ENCODE measurements at places on chromosomes 5 and 9.
A peak's percentile ranks its signal among the peaks of the same experiment; 100 is the strongest.

DNA sequence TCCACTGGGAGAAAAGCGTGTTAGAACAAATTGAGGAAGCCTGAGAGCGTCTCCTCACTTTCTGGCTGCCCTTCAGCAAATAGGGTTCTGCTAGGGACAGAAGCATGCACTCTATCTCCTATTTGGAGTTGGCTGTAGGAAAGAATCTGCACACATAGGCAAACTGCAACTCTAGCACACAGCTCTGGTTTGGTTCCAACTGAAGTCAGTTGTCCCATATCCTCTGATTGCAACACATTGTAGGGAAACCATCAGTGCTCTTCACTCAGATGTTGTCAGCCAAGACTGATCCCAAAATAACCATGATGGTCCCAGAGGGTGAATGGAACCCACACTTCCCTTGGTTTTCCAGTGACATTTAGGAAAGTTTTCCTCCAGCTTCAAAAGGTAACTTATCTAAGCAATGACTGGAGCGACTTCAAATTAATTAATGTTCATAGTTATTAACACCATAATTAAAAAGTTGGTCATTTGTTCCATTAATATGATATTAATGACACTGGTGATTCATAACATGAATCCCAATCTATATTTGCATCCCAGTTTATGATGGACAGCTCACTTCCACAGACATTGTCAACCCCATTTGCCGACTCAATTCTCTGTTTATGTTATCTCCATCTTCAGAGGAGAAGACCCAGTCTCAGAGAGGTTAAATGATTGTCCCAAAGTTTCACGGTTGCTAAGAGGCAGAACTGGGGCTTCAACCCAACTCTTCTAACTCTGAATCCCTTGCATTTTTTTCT is 136.7 kb upstream of the ZNF462 start:
- no peak for DNase-seq

GRCh38 chr5:181282874-181283273 is 21.9 kb upstream of the TRIM52 start:
- DNase-seq = no peak

- peak; percentile 10 for DNase-seq
Observed at GRCh38 chr9:77892171-77892570, 139.4 kb downstream of the GNAQ start.

DNA sequence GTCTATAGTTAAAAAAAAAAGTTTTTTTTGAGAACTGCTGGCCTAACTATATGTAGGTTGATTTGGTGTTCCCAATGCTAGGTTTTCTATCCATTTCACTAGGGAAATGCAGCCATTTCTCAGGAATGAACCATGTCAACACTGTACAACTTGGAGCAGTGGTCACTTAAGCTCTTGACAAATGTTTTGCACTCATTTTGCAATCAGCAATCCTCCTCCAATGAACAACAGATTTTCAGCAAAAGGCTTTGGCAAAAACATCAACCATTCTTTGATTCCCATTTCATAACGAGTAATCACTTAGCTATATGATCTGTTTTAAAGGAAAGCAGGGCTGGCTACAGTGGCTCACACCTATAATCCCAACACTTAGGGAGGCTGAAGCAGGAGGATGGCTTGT is 17.9 kb downstream of the STRBP start:
- DNase-seq = no peak

GRCh38 chr5:140240987-140241706 is 61.8 kb downstream of the PFDN1 start:
- no peak for DNase-seq

DNA sequence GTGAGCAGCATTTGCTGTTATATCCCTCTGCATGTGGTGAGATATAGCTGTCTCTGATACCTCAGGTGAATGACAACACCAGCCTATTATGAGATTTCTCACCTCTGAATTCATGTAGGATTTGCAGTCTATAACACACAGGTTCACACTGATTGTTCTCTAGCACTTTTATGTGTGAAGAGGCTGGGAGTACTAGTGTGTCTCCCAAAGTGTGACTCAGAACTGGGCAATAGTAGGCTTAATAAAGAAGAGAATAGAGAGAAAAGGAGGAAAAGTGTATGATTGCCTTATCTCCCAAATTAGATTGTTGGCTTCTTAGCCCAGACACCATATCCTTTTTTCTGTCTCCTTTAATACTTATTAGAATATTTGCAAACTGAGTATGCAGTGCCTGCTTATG is 232.0 kb downstream of the PJA2 start:
- no peak for DNase-seq

- peak; percentile 11 for DNase-seq
Observed at GRCh38 chr5:935510-936084, 42.9 kb downstream of the TRIP13 start.

- no peak for DNase-seq
Observed at GRCh38 chr5:6722015-6722414, 8.8 kb downstream of the TENT4A start.

DNA sequence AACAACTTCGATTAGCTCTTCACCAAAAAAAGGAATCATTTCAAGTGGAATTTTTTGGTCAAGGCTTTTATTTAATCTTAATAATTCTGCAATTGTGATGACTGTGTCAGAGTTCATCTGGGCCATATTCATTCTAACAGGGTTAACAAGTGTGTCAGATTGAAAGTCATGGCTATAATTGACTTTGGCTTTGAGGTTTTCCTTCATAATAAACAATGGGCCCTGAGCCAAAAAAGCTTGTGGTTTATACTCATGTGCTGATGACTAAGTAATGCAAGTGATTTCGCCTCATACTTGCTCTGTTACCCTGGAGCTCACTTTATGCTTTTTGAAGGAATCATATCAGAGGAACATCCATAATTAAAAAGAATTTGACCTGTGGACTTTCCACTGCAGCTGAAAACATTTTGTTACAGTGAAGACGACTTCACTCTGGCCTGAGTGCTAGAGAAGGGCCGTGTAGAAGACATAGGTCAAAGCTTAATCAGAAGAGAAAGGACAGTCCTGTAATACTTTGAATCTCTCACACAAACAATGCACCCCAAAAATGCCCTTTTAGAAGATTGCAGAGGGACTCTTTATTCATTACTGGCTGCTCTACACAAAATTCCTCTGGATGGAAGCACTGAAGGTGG is 101.7 kb downstream of the GDNF start:
- peak; percentile 93 for DNase-seq

- no peak for DNase-seq
Observed at GRCh38 chr9:16683326-16683725, 187.1 kb downstream of the BNC2 start.

- no peak for DNase-seq
Observed at GRCh38 chr5:14184725-14185124, 41.6 kb downstream of the TRIO start.

GRCh38 chr5:53023969-53024368 is 34.8 kb downstream of the ITGA2 start:
- DNase-seq = peak; percentile 61

DNA sequence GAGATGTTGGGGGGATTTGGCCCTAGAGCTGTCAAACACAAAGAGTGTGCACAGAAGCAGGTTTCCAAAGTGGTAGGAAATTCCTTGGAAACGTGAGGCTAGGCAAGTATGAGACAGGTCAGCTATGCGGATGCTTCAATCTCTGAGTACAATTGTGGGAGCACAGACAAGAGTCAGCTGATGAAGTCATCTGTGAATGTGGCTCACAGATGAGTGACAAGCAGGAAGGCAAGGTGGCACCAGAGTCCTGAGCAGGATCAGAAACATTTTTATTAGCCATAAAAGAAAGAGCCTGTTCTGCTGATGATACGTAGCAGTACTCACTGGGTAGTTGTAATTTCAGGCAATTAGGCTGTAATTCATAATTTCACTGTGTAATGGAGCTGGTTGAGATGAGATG is 117.0 kb downstream of the DCP2 start:
- no peak for DNase-seq

DNA sequence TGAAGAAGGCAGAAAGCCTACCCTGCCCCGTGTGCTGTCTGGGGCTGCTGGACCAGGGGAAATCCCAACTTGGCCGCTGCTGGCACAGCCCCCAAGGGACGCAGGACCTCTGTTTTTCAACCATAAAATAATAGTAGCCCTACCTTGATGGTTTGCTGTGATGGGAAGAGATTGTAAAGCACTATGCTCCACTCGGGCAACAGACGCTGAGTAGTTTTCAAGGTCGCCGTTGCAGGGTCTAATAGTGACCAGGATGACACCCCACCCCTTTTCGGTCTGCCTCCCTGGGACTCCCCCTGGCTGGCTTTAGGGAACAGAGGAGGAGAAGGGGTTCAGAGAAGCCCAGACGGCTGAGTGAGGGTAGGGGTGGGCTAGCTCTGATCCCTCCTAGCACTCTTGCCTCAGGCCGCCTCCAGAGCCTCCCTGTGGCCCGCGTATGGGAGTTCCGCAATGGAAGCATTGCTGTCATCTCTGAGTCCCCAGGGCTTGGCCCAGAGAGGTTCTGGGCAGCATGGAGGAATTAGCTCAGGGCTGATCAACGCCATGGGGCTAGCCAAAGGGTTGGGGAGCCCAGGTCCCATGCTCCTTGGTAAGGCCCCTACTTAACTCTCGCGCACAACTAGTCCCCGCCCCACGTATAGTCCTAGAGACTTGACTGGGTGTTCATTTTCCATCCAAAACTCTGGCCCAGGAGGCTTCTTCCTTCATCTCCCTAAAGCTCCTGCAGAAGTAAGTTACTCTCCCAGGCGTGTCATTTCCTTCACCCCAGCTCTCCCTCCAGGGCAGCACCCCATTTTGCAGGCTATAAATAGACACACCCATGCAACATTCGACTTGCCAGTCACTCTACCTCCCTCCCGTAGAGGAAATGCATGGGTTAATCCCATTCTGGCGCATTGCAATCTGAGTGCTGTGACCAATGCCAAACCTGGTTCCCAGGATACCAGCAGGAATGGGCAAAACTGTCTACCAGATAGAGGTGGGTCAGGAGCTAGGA is 1.1 kb upstream of the IRF1 start:
- DNase-seq = no peak

GRCh38 chr5:171861381-171861780 is 75.8 kb downstream of the SMIM23 start:
- no peak for DNase-seq

DNA sequence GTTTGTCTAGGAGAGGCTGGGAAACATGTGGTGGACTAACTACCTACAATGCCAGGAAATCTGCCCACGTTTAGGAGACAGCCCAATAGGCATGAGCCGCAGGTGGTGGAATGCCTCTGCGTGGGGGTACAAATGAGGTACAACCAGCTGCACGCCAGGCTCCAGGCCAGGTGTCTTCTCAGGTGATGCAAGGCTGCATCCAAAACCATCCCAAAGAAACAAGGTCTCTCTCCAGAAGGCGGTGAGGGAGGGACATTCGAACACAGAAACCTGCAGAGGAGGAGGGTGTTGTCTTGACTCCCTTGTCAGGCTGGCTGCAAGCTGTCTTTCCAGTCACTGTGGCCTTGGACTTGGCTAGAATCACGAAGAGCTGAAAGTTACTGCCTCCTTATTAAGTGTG is 11.6 kb downstream of the ANKH start:
- DNase-seq = no peak

GRCh38 chr9:92607773-92608172 is 62.2 kb downstream of the IPPK start:
- peak; percentile 28 for DNase-seq

GRCh38 chr9:7144265-7145046 is 386.7 kb downstream of the KDM4C start:
- DNase-seq = no peak

DNA sequence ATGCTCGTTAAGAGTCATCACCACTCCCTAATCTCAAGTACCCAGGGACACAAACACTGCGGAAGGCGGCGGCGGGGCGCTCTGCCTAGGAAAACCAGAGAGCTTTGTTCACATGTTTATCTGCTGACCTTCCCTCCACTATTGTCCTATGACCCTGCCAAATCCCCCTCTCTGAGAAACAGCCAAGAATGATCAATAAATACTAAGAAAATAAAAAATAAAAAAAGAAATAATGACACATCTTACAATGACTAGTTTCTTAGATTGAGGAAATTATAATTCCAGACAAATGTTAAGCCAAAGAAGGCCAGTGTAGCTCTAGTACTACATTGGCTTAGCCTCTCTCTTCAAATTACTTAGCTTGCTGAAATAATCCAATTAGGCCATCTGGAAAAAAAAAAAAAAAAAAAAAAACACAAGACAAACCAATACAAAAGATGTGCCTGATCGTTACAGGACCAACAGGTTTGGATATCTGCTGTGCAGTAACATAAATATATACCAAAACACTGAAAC is 58.0 kb downstream of the ANXA2R start:
- DNase-seq = peak; percentile 12

DNA sequence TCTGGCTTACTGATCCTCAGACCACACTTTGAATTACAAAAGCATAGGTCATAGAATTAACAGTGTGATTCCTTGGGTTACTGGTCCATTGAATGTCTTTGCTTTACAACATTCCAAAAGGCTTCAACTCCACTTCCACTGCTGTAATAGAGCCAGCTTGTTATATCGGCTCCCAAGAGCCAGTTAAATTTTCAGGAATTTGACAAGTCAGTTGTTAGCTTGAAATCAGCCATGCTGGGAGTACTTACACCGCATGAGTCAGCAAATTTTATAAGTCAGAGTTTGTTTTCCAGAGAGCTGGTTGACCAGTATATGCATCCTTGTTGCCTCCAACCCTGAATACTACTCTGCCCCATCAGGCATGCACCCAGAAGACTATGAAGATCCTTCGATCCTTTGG is 73.1 kb downstream of the FOXB2 start:
- DNase-seq = no peak

DNA sequence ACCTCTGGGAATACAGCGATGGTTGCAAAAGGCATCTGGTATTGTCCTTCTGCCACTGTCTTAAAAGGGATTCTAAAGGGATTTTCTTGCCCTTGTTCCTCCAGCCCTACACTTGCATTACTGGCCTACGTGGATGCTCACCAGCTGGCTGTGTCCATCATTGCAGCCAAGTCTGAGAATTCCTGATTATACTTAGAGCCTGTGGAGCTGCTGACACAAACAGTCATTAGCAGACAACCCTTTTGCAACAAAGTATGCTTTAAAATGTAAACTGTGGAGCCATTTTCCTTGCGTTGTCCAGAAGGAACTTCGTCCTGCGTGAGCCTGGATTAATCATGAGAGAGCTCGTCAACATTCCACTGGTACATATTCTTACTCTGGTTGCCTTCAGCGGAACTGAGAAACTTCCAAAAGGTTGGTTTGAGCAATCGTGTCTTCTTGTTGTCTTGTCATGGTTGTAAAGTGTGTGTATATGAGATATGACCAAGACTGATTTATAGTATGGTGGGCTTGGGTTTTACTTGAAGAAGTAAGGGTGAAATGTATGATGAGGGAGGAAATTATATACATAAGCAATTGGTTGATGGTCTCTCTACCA is at the start of gene MUSK:
Gene MUSK, plus strand, starts transcription at position 222 of the 598 bp plus-strand sequence. Its CDS starts 114 bp downstream, at position 336.
- DNase-seq = no peak

- no peak for DNase-seq
Observed at GRCh38 chr5:178670351-178670885, 43.6 kb upstream of the CLK4 start.

GRCh38 chr5:88813805-88814575 is 69.0 kb downstream of the MEF2C start:
- no peak for DNase-seq

GRCh38 chr5:179828756-179829421 is 8.2 kb downstream of the SQSTM1 start:
- DNase-seq = no peak
